DND-41 (cell line): ENCODE measurements at places on chromosomes 6 and 20.

DNA sequence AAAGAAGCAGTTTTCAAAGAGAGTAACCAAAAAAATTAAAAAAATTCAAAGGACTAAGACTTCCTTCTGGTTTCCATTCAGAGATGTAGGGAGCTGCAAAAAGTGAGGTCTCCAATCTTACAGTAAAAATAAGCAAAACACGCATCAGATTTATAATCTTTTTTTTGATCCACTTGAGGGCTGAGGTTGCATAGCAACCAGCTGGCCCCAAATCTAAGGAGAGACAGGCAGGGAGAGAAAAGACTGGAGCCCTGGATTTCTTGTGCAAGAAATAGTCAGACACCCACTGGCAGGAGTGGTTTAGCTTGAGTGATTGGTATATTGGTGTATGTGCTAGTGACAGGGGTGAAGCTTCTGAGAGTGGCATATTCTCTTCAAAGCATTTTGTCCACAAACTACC is 135.9 kb upstream of the FUT9 start:
- no peak for DNase-seq

DNA sequence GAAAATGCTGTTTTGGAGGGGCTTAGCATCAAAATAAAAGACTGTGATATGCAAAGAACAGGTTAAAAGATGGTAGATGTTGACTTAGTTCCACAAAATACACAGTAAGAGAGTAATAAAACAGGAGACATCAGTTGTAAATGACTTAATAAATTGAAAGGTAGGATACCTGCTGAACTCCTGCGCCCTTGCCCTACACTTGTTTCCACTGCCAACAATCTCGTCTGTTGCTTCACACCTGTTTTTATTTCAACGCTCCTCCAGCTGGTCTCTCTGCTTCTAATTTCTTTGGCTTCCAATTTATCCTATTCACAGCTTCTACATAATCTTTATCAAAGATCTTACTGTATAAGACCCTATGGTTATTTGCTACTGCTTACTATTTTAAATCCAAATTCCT is 115.9 kb upstream of the BEND3 start:
- DNase-seq: no peak

GRCh38 chr20:60473211-60473610 is 515.0 kb downstream of the CDH26 start:
- DNase-seq: no peak

DNA sequence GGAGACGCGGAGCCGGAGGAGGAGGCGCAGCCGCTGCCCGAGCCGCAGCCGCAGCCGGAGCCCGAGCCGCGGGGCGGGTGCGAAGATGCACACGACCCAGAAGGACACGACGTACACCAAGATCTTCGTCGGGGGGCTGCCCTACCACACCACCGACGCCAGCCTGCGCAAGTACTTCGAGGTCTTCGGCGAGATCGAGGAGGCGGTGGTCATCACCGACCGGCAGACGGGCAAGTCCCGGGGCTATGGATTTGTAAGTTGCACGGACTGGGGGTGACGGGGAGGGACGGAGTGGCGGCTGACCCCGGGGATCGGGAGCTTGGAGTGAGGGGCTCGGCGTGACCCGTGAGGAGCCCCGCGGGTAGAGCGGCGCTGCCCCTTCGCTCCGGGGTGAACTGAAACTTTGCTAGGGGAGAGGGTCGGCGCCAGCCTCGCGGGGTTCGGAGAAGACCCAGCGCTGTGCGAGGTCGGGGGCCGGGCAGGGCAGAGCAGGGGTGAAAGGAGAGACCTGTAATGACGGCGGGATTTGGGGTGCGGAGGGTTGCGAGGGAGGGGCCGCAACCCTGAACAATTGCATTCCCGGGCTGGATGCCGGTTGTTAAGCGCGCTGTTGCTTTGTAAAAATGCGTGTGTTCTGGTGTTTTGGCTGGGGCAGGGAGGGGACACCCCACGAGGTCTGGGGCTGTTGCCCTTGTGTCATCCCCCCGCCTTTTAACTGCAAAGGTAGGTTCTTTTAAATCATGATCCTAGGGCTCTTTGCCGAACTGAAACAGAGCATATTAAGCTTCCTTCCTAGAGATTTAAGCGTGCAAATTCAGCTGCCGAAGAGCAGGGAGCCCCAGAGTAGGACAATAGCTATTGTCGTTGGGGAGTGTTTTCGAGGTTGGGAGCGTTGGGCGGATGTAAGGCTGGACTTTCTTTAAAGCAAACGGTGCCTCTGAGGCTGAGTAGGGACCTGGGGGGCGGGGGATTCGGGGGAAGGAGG is 628 bp downstream of the RBM24 start:
- DNase-seq: no peak

- no peak for DNase-seq
Measured at GRCh38 chr20:48687117-48687800, 140.5 kb downstream of the PREX1 start.
